ENCODE measurements at places on chromosomes 11 and 22.

- no peak for DNase-seq
Measured at GRCh38 chr11:122754553-122755322, 83.6 kb upstream of the CRTAM start.

DNA sequence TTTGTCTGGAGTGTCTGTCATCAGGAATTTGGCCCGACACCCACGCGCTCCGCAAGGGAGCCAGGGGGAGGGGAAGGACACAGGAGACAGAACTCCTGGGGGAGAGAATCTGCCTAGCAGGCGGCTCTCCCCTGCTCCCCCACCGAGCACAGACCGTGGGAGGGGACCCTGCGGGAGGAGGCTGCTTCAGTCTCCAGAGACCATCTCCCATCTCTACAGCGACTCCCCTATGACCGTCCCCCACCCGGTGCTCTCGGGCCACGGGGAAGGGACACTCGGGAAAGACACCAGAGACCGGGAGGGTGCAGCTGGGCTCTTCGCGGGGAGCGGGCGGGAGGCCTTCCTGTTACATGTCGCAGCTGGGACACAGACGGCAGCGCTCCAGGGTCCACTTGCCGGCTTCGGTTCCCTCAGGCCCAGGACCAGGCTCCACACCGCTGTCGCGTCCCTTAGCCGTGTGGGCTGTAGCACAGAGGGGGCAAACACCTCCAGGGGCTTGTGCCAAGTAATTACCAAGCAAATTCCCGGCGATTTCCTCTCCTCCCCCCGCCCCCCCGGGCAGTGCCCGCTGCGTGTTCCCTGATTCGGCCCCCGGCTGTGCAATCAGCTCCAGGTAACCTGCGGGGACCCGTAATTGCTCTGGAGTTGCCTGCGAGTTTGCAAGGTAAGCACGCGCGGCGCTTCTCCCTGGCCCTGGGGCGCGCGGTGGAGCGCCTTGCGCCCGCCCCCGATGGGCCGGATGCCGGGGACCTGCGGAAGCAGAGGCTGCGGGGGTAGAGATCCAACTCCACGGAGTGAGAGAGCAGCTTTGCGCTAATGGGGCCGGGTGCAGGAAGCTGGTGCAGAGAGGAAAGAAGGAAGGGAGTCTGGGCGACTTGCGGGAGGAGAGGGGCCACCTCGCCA is 155.1 kb upstream of the CADM1 start:
- DNase-seq, result peak; percentile 49

DNA sequence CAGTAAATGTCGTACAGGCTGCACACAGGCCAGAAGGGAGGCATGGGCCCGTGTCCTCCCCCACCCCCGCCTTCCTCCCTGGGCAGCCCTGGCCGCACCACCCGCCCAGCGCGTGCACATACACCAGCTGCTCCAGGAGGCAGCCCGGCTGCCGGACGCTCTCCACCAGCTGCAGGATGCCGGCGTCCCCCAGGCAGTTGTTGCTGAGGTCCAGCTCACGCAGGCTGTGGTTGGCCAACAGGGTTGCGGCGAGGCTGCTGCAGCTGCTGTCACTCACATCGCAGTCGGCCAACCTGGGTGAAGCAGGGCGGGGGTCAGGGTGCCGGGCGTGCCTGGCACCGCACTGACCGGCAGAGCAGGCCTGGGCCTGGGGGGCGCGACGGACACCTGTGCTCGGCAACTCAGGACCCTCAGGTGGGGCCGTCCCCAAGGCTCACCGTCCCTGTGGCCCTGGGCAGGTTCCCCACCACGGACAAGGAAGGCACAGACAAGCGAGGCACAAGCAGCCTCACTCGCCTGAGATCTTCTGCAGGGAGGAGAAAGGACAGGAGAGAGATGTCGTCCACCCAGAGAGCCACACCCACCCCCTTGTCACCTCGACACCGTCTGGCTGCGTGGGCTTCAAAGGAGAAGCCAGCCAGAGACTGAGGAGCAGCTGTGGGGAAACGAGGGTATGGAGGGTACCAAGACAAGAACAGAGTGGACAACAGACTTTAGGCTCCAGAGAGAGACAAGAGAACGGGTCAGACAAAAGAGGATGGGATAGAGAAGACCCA is 12.1 kb downstream of the RNH1 start:
- DNase-seq, result no peak

GRCh38 chr22:44917372-44918165 is 92.2 kb downstream of the PHF21B start:
- no peak for DNase-seq

GRCh38 chr11:119480380-119481020 is 57.5 kb upstream of the THY1 start:
- DNase-seq, result no peak

DNA sequence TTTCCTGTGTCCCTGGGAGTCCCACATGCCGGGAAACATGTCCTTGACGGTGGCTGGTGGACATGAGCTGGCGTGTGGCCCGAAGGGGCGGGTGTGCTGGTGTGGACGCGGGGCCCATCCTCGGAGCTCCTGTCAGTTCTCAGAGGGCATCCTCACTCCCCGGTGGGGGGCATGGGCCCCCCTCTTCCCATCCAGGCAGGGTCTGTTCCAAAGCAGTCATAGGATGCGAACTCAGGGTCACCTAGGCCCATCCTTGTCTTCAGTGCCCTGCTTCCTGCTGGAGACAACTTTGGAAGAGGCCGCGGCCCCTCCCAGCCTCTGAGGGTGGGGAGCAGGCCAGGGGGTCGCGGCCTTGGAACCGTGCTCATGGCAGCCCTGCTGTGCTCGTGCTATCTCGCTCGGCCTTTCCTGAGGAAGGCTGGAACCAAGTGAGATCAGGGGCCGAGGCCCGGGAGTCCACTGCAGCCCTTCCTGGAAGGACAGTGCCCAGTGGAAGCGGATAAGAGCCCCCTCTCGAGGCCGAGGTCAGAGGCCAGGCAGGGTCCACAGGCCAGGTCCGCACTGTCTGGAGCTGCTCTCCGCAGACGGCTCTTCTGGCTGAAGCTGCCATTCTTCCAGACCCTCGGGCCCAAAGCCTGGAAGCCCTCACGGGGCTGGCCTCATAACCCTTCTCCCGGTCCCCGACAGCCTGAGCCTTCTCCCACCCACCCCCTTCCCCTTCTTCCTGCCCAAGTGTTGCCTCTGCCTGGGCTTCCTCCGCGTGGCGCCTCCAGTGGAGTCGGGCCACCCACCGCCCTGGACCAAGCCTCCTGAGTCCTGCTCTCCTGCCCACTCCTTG is 8.7 kb downstream of the GRK2 start:
- no peak for DNase-seq

GRCh38 chr22:26585104-26585790 is 4.7 kb downstream of the TPST2 start:
- DNase-seq, result no peak

- DNase-seq, result peak; percentile 82
Measured at GRCh38 chr11:77547863-77548551, 41.7 kb upstream of the AQP11 start.

- no peak for DNase-seq
Measured at GRCh38 chr11:78379039-78379670, 38.5 kb downstream of the GAB2 start.

DNA sequence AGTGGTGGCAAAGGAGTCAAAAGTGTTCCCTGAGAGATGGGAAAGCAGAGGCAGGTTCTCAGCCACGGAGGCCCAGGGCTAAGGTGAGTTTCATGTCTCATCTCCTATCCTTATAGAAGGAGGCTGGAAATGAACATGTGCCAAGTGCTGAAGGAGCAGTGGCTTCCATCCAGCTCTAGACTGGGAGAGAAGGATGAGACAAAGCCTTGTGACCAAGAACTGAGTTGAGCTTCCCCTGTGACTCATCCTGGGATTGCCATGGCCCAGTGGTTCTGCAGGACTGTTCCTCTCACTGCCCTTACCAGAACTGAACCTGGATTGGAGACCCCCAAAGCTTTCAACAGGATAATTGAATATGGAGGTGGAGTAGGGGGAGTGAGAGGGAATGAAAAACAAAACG is 16.7 kb upstream of the OR9Q1 start:
- DNase-seq, result no peak

DNA sequence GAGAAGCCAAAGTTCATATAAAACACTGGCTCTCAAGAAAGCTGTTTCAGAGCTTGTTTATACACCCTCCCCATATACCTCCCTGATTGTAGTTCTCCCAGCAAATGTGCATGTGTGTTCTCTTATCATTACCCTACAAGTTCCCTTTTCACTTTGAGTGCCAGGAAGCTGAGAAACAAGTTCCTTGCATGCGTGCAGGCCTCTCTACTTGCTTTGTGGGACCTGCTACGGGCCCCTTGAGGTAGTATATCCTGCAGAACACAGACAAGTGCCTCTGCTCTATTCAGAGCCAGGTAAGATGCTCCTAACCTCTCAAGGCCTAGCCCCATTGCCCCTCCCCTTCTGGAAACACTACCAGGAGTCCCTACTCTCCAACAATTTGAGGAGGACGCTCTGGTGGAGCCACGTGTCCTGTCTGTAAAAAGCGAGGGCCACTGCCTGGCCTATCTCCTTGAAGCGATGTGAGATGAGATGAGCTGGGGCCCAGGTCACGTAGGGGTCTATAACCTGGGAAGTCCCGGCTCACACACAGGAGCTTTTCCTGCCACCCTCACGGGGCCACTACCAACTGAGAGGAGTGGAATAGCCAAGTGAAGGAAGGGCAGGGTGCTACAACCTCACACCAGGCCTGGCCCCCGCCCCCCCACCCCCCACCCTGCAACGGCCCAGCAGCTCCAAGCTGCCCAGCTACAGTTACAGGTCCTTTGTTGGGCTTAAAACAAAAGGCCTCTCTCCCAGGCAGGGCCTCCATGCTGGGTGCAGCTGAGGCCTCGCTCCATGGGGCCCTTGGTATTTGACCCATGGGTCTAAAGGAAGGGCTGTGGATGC is 2.6 kb upstream of the ATP5MGL start:
- DNase-seq, result no peak

- DNase-seq, result no peak
Measured at GRCh38 chr11:34313099-34313517, 44.7 kb downstream of the ABTB2 start.

GRCh38 chr11:11660363-11660740 is 38.5 kb upstream of the GALNT18 start:
- DNase-seq, result no peak

DNA sequence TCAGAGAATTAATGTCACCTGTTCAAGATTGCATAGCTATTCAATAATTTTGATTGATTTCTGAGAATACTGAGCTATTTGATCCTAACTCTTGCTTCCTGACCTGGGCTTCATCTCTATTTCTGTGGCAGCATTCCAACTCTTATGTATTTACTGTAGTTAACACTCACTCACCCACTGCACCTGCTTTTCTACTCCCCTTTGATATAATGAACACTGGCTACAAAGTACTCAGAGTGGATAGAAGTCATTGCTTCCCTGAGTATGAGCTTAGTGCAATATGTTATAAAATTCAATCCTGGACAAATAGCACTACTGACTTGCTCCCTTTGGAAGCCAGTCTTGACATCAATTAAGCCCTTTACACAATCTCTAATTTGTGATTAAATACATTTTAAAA is 117.2 kb downstream of the APIP start:
- DNase-seq, result peak; percentile 43

- DNase-seq, result no peak
Measured at GRCh38 chr11:69495441-69496201, 14.2 kb downstream of the LINC01488 start.

DNA sequence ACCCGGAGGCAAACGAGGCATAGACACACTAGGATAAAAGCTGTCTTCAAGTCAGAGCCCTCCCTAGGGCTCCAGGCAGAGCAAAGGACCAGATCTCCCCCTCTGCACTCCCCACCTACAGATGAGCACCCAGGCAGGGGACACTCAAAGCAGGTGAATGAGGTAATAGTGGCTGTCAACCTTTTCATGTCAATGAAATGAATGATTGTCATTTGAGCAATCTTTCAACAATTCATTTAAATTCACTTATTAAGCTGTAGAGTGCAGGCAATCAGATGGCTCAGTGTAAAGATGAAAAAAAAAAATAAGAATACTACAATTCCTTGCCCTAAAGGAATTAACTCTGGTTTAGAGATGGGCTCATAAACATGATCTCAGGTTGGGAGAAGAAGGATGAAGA is 427.8 kb upstream of the ISX start:
- DNase-seq, result no peak

DNA sequence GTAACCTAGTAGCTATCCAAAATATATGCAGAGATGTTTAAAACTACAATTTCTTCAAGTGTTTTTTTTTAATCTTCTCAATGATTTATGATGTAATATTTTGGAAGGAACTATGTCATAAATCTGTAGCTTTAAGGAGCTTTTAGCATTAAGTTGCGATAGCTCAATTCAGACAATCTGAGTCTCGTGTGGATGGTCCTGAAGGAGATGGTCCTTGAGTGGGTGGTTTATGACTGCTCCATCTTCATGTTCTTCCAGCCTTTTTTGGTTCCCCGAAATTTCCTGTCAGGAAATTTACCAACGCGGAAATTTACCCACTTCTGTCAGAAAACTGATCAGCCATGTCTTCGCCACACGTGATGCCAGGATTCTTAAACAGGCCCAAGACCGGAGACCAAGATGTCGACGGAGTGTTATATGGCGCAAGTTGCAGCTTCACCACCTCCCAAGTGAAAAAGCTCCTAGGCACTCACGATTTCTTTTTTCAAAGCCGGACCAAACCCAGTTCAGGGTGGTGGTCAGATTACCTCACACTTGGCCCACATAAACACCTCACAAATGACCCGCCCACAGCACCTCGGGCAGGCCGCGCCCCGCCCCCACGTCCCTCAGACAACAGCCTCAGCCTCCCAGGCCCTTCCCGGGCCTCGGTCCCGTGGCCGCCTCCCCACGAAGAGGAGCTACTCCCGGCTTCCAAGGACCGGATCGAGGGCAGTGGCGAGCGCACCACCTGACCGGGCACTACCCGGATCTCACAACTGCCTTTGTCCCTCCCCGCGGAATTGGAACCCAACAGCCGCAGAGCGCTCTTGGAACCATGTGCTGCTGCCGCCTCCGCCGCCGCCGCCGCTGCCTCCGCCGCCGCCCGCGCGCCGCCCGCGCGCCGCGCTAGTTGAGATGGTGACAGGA is at the start of gene MORC2:
Gene MORC2, minus strand, starts transcription at position 760 of the 909 bp plus-strand sequence. CDS start 885 bp downstream, outside the sequence.
- DNase-seq, result no peak

DNA sequence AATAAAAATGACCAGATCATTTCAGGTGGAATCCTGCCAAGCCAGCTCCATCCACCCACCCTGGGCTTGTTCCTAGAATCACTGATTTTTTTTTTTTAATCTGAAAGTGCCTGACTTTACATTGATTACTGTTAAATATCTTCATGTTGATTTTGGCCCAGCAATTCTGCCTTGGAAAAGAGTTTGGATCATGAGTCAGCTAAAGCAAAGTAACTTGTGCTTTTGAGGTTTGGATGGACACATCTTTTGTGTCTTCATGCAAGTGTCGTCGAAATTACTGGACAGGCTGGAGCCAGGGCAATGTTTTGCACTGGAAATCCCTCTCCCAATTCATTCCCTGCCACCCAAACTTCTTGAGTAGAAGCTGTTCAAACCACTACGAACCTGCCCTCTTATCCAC is 164.0 kb upstream of the SYT13 start:
- DNase-seq, result no peak

- DNase-seq, result no peak
Measured at GRCh38 chr11:2383852-2384804, 7.0 kb downstream of the CD81 start.

DNA sequence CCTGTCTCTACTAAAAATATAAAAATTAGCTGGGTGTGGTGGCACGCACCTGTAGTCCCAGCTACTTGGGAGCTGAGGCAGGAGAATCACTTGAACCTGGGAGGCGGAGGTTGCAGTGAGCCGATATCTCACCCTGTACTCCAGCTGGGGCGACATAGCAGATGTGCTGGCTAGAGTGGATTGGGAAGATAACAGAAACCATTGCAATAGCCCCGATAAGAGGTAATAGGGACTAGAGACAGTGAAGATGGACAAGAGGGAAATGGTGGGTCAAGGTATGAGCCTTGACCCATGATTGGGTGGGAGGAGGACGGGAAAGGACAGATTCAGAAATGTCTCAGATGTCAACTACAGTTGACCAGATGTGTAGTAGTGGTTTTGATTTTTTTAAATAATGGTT is 6.1 kb downstream of the SWAP70 start:
- DNase-seq, result no peak

Measured in NCI-H1092 (cell line).